ENCODE measurements at places on chromosomes 11 and 22.

DNA sequence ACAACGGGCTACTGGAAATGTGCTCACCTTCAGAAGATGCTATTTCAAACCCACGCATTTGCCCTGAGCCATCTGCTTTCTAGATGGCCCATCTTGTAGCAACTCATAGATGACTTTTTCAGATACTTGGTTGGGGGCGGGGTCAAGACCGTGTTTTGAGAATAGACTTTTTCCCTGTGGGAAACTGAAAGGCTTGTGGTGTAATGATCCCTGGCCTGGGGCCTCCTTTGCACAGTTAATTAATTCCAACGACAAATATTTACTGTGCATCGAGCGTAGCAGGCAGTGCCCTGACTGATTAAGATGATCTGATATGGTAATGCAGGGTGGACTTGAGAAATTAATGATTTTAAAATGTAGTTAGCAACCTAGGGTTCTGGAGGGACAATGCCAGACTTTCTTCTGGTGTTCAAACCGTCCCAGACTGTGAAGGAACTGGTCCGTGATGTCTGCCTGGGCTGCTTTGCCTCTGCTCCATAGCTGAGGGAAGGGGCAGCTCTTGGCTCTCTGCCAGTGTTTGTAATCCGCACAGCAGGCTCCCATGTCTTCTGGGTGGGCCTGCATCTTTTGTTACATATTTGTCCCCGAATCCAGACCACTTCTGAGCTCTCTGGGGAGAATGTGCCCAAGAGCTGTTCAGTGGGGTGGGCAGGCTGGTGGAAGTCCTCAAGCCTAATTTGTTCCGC lies 84.8 kb downstream of the ADAMTS15 start:
- DNase-seq, result no peak

GRCh38 chr11:43712676-43713075 lies 32.1 kb downstream of the HSD17B12 start:
- no peak for DNase-seq

DNA sequence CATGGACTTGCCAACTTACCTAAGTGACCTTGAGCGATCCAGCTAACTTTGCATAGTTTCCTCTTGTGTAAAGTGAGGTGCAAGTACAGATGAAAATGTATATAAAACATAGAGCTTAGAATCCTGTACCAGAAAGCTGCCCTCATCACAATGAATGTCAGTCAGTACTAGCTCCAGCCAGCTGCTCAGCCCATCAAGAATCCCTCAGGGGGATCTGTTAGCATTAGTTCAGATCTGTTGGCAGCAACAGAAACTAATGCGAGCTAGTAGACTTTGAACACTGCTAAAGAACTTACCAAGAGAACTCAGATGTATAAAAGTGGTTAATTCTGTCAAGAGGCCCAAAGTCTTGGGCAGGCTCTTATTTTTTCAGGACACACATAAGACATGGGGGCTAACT lies 6.3 kb upstream of the C11orf91 start:
- DNase-seq, result no peak

- no peak for DNase-seq
Measured at GRCh38 chr11:118838905-118839553, 44.7 kb upstream of the CXCR5 start.

- DNase-seq, result no peak
Measured at GRCh38 chr11:99069856-99070444, 49.2 kb downstream of the CNTN5 start.

DNA sequence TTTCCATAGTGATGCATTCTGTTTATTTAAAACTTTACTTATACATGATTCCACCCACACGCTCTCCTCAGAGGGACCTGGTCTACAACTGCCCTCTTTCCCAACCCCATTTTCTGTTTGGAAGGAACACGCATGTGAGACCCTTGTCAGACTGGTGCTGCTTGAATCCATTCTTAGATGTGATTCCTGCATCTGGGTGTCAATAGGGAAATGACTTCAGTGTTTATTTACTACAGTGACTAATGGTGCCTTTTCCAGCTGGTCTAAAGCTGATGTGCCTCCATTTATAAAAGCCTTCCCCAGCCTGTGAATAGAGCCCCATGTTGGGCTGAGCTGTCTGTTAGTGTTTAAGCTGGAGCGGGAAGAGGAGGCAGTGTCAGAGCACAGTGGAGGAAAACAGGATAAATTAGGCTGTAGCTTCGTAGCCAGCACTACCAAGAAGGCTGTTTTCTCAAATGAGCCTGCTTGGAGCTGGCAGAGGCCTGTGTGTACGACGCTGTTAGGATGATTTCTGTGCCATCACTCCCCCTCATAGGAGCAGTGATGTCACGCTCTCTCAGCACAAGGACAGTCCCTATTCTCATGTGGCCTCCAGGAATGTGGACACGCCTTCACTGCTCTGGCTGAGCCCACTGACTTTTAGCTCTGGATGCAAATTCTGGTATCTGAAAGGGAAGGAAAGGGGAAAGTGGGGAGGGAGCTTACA lies 18.9 kb upstream of the C11orf96 start:
- DNase-seq, result peak; percentile 86

DNA sequence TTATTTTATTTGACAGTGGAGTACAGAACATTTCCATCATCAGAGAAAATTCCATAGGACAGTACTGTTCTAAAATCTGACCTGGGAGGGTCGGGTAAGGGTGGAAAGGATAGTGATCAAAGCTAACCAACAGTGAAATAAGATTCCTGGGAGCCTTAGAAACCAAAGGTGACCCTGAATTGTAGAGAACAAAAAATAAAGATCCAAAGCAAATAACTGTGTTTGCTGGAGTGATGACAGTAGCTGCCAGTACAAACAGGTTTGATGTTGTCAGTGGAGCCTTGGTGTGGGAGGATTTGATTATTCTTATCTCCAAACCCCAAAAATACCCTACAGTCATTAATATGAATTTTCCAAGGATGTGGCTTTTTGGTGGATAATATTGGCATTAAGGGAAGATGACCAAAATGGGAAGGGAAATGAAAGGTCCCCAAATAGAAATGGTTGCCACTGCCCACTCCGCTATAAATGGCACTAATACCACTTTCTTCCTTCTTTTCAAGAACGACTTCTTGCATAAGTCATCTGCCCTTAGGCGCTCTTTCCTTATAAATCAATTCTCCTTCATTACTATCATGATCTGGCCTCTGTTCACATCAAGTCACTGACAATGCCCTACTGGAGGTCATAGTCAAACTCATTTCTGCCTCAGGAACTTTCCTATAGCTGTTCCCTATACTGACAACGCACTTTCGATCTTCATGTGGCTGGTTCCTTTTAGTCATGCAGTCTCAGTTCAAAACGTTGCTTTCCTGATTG lies 44.4 kb downstream of the EHF start:
- DNase-seq, result no peak

- DNase-seq, result no peak
Measured at GRCh38 chr11:37951996-37952395, 1354.0 kb upstream of the RAG2 start.

- no peak for DNase-seq
Measured at GRCh38 chr11:103024086-103024485, 67.9 kb downstream of the DCUN1D5 start.

GRCh38 chr11:123546515-123546914 lies 107.9 kb downstream of the SCN3B start:
- DNase-seq, result no peak

DNA sequence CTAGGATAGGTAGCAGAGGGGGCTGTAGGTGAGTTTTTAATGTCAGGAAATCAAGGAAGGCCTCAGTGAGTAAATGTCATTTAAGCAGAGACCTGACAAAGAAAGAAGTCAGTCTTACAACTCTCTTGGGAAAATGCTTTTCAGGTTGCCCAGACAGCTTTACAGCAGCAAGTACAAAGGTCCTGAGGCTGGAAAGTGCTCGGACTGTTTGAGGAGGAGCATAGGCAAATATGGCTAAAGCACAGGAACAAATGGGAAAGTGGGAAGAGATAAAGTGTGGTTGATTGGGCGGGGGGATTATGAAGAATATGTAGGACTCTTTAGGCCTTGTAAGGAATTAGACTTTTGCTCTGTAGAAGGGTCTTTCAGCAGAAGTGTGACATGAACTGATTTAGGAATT lies 125.4 kb downstream of the ARHGAP42 start:
- DNase-seq, result no peak

DNA sequence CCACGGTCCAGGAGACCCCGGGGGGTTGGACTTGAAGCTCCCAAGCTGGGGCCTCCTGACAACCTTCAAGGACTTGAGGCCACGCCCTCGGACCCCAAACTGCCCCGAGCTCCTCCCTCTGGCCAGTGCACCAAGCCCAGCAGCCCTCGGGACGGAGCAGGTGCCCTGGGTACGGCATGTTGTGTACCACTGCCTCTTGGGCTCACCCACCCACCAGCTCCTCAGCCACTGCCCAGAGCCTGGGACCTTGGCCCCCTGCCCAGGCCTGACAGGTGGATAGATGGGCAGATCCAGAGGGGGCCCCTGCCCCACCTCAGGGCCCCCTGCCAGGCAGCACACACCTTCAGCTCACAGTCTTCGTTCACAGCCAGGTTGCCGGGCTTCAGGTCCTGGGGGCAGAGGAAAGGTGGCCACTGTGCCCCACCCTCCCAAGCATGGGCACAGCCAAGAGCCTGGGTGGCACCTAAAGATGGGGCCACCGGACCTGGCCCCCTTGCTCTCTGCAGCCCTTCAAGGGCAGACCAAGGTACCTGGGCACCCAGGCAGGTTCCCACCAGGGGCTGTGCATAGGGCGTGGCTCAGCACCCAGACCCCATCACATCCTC lies 5.1 kb downstream of the MAPK12 start:
- DNase-seq, result no peak

DNA sequence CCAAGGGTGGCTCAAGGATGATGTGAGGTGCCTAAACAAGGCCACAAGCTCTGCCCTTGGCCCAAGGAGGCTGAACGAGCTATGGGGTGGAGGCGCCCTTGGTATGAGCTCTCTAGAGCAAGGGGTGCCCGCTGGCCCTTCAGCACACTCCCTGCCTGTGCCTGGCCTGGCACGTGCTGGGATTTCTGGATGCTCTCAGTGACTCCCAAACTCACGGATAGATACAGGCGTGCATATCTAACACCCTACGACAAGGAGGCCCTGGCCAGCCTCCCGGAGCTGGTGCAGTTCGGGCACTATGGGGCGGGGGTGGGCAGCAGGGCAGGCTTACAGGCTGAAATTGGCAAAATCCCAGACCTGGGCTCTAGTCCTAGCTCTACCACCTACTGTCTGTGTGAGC lies 30.6 kb downstream of the SCUBE1 start:
- no peak for DNase-seq
